Mucosa of descending colon (tissue), 3 donors: ENCODE measurements at places on chromosomes 11 and 22. TPM values are rescaled to one million over a fixed set of nuclear protein-coding genes. Genes with fewer than 3 reads are reported as not detected.

DNA sequence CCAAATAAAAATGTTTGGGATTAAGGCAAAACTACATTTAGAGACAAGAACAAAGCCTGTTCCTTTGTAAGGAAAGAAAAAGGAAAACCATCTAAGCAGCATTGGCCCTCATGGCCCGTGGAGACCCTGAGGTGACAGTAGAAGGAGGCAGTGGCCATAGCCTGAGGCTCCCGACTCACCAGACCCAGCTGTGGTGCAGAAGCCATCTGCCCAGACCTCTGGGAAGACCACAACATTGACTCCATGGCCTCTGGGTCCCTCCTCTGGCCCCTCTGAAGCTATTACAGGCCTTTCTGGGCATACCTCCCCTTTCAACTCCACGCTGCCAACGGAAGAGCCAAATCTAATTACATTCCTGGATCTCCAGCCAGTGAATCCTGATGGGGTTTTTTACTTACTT, 6.4 kb downstream of the PRAME start:
- DNase-seq = no peak

Gene NXPE4
- total RNA-seq = 64.4 TPM

Gene CLTCL1
- total RNA-seq = 5.9 TPM

Gene C11orf86
- 51.5 TPM for total RNA-seq

DNA sequence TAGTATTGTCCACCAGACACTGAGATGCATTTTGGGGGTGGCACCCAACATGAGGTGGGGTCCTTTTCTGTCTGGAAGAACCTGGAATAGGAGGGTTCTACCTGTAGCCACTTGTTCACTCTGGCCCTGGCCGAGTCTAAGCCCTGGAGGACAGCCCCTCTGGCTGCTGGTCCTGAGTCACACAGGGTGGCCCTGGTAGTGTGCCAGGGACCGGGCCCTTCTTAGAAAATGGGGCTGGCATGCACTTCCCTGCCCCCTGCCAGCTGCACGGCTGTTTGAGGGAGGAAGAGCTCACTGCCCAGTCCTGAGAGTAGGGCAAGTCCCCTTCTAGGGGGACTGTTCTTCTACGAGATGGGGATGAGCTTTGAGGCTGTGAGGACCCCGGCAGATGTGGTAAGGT, 2.2 kb downstream of the PLCB3 start:
- DNase-seq = no peak

GRCh38 chr11:77959434-77959833, 35.0 kb downstream of the INTS4 start:
- DNase-seq = no peak
